ENCODE measurements at places on chromosomes 1 and 21. TPM values are rescaled to one million over a fixed set of nuclear protein-coding genes. Genes with fewer than 3 reads are reported as not detected.
A peak's percentile ranks its signal among the peaks of the same experiment; 100 is the strongest.

Gene TBX15
- total RNA-seq: not detected

Gene RIIAD1
- total RNA-seq: not detected

Gene LORICRIN
- not detected for total RNA-seq

Gene THEM5
- total RNA-seq: not detected

Gene TMEM240
- 0.33 TPM for total RNA-seq

- H3K36me3 ChIP-seq: no peaks in the 10 kb centered on the region
- no peak overlapping the region for H3K27ac ChIP-seq
- no peak overlapping the region for H3K4me3 ChIP-seq
- no peaks in the 10 kb centered on the region for H3K27me3 ChIP-seq
- no peaks in the 10 kb centered on the region for H3K4me1 ChIP-seq
- no peak for DNase-seq
These were observed 24.9 kb downstream of the NID1 start for GRCh38 chr1:236039740-236040685.

DNA sequence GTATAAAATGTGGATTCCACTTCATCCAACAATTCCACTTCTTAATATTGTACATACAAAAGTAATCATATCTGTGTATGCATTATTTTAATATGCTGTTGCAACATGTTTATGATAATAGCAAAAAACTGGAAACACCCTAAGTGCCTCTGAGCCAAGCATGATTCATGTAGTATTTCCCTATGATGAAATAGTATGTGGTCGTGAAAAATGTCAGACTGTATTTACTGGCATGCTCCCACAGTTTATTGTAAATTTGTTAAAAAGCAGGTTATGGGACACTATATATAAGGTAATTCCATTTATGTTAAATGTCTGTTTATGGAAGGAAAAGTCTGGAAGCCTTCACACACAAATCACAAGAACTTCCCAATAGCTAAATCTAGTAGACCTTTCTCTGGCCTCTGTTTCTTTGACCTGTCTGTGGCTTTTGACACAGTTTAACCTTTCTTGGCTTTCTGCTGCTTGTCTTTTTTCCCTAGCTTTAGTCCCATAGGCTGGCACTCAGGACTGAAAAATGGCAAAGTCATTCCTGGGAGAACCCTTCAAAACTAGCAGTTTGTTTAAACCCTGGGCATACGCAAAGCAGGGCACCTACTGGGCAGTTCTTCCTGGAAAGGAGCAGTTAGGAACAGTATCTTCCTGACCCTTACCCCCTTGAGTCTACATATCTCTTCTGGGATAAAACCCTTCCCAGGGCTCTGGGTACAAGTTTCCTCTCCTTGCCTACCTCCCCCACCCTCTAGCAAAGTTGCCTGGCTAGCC, 65.4 kb upstream of the ARTN start:
- DNase-seq: no peak
- no peaks in the 10 kb centered on the region for H3K27me3 ChIP-seq
- no peak overlapping the region for H3K27ac ChIP-seq
- H3K4me1 ChIP-seq: no peaks in the 10 kb centered on the region
- no peaks in the 10 kb centered on the region for H3K36me3 ChIP-seq

DNA sequence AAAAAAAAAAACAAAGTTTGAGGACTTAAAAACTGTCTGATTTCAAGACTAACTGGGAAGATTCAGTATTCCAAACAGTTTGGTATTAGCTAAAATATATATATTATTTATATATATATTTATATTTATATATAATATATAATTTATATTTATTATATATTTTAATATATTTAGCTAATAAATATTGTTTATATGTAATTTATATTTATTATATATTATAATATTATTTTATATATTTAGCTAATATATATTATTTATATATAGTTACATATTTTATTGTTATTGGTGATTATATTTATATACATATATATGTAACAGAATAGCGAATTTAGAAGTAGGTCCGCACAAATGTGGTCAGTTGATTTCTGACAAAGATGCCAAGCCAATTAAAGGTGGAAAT, 480.2 kb upstream of the C1orf87 start:
- no peak overlapping the region for H3K27ac ChIP-seq
- no peak for DNase-seq
- no peaks in the 10 kb centered on the region for H3K36me3 ChIP-seq
- no peaks in the 10 kb centered on the region for H3K27me3 ChIP-seq

GRCh38 chr1:43536196-43536863, 5.6 kb downstream of the PTPRF start:
- DNase-seq: no peak
- H3K27ac ChIP-seq: no peak overlapping the region
- no peaks in the 10 kb centered on the region for H3K36me3 ChIP-seq
- H3K27me3 ChIP-seq: peaks cover 11% of the 10 kb centered on the region

- peak overlapping the region; percentile 26 for H3K27ac ChIP-seq
- peaks cover 18% of the 10 kb centered on the region for H3K4me1 ChIP-seq
- no peaks in the 10 kb centered on the region for H3K27me3 ChIP-seq
These were observed 122.8 kb upstream of the IVNS1ABP start for GRCh38 chr1:185439727-185440415.

DNA sequence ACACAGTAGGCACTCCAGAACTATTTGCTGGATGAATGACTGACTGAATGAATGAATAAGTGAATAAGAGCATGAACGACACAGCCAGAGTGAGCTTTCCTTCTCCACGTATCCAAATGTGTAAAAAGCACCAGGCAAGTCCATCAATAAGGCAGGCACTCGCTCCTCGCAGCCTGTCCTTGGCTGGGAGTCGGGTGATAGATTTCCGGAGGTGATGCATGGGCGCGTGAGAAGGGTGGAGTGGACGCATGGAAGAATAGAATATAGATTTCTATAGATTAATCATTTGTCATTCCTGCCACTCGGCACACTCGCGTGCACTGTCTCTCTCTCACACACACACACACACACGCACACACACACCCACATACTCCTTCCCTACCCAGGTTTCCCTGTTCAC, 164.3 kb upstream of the ZC3H12A start:
- H3K27me3 ChIP-seq: no peaks in the 10 kb centered on the region
- DNase-seq: no peak
- no peaks in the 10 kb centered on the region for H3K36me3 ChIP-seq
- no peak overlapping the region for H3K4me3 ChIP-seq

DNA sequence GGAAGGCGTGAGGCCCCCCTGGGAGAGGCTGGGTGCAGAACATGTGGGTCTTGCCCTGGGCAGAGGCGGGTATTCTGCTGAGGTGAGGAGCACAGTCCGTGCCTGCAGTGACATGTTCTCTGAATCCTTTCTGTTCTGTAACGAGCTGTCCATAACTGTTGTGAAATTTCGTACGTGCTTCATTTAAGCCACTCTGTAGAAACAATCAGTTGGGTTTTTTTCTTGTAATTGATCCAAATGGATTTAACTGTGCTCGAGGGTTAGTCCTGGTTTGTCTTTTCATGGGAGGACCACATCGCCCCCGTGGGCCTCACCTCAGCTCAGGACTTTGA, 45.4 kb upstream of the DIP2A start:
- H3K4me1 ChIP-seq: no peaks in the 10 kb centered on the region
- H3K27ac ChIP-seq: no peak overlapping the region
- no peaks in the 10 kb centered on the region for H3K27me3 ChIP-seq
- H3K36me3 ChIP-seq: peaks cover 7% of the 10 kb centered on the region

DNA sequence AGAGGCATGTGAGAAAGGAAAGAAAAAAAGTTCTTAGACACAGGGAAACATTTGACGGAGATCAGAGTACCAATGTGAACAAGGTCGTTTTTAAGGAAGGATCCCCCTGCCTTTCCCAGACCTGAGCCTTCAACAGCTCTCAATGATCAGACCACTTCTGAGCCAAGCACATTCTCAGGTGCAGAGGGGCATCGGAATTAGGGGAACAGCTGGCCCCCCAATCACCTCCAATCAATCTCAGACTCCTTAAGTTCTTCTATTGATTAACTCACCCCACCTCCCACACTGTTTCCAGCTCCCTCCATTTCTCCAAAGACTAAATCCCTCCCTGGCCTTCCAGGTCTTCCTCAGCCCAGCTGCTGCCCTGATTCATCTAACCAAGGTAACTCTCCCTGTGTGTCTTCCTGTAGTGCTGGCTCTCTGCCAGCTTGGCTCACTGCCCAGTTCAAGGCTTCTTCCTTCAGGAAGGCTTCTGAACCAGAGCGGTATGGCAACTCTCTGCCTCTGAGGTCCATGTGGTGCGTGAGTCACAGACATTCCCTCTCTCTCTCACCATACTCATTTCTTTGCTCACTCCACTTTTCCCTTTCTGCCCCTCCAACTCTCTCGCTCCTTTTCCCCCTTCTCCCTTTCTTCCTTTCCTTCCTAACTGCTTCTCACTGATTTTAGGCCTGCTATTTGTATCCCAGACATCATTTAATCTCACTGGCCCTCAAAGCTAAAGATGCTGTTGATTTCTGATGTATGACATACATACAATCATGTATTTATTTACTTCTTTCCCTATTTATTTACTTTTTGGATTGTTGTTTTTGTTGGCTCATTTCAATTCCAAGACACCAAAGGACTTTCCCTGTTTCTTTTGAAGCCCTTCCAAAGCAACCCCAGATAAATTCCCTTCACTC, 18.1 kb downstream of the CFAP45 start:
- H3K27me3 ChIP-seq: no peaks in the 10 kb centered on the region
- no peak for DNase-seq
- no peak overlapping the region for H3K27ac ChIP-seq
- H3K4me3 ChIP-seq: no peak overlapping the region
